ENCODE measurements at places on chromosomes 12 and 14. TPM values are rescaled to one million over a fixed set of nuclear protein-coding genes. Genes with fewer than 3 reads are reported as not detected.

GRCh38 chr12:87967871-87968270 is 61.3 kb downstream of the C12orf50 start:
- no peak for DNase-seq

GRCh38 chr12:94745562-94745961 is 95.2 kb upstream of the TMCC3 start:
- no peak for DNase-seq

- DNase-seq, result no peak
Measured at GRCh38 chr12:45577844-45578399, 151.6 kb upstream of the ARID2 start.

DNA sequence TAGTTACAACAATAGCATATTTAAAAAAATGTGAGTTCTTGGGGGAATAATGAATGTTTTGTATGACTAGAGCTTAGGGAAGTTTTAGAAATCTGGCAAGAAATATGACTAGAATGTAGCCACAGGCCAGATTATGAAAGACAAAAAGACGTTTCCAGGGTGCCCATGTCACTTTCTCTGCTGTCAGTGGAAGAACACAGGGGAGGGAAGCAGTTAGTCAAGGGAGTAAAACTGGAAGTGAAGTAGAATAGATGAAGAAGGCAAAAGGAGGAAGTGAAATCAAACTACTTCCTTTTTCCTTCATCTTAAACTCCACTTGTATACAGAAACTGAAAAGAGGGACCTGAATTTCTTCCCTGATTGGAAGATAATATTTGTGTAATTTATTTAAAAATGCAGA is 81.2 kb upstream of the ATP2B1 start:
- no peak for DNase-seq

DNA sequence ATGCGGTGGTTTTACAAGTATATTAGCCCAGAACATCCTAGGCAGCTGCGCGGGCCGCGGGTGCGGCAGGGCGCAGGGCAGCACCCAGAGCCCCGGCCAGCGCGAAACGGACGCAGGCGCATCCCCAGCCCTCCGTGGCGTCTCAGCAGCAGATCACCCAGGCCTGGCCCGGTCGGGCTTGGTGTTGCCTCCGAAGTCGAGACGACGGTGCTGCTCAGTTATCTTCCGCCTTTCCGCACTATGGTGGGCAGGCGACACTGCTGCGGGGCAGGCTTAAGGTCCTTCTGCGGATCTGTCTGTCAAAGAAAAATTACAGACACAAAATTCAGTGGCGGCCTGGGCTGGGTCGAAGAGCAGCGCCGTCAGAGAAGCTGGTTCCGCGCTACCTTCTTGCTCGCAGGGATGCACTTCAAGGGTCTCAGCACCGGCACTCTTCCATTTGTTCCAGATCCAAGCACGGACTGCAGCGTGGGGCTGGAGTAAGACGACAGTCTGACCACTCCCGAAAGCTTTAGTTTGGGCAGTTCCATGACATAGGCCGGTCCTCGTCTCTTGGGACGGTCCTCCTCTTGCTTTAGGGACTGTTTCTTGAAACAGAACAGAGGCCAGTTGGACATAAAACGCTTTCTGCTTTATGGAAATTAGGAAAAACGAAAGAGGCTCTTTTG is 75.8 kb downstream of the MOK start:
- no peak for DNase-seq

GRCh38 chr12:58425481-58426392 is 484.4 kb downstream of the ATP23 start:
- peak; percentile 96 for DNase-seq

GRCh38 chr14:58697266-58697929 is 59.6 kb downstream of the DACT1 start:
- no peak for DNase-seq

- DNase-seq, result no peak
Measured at GRCh38 chr12:128932521-128932920, 79.2 kb downstream of the GLT1D1 start.

- DNase-seq, result no peak
Measured at GRCh38 chr14:31590206-31590605, 29.0 kb downstream of the NUBPL start.

GRCh38 chr12:45575823-45576475 is 153.6 kb upstream of the ARID2 start:
- no peak for DNase-seq

DNA sequence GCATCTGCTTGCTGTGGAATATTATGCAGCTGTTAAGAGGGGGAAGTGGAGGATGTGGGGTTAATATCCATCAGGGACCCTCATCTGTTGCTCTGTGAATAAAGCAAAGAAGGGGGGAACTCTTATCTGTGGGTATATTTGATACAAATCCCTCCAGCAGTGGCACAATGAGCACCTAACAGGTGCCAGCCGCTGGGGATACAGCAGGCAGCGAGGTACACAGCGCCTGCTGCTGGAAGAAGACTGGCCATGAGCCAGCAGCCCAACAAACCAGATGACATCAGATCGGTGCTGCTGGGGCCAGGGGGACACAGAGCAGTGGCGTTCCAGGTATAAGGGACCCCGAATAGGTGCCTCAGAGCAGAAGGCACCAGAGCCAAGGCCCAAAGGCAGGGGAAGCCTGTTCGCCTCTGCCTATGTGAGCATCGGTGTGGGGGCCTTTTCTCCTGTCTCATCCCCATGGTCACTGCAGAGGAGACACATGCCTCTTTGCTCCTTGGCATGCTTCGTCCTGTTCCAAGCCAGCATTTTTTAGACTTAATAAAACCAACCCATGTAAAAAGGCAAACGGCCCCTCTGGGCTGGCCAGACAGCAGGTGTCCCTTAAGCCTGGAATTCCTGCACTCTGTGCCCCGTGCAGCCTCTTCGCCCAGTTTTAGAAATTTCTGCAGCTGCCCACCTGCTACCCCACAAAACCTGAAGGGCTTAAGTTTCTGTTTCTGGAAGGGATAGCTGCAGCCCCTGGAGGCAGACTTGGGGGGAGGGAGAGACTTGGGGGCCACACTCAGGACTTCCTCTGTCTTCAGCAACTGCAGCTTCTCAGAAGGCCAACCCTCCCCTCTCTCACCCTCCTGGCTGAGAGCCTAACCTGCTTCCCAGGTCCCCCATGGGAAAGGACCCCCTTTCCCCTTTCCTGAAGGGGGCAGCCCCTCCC is 1.6 kb upstream of the CKB start:
- DNase-seq, result no peak

- no peak for DNase-seq
Measured at GRCh38 chr12:113858841-113859386, 107.2 kb downstream of the RBM19 start.

DNA sequence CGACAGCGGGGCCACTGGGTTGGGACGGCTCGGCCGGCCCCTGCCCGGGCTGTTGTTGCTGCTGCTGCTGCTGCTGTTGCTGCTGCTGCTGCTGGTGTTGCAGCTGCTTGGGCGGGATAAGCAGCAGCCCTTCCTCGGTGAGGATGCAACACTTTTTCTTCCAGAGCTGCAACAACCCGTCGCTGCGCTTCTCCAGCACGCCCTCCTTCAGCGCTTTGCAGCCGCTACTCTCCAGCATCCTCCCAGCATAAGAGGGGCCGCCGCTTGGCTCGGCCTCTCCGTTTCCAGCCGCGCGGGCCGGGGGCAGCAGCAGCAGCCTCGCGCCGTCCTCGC is 529 bp downstream of the PHLDA1 start:
- DNase-seq, result no peak

DNA sequence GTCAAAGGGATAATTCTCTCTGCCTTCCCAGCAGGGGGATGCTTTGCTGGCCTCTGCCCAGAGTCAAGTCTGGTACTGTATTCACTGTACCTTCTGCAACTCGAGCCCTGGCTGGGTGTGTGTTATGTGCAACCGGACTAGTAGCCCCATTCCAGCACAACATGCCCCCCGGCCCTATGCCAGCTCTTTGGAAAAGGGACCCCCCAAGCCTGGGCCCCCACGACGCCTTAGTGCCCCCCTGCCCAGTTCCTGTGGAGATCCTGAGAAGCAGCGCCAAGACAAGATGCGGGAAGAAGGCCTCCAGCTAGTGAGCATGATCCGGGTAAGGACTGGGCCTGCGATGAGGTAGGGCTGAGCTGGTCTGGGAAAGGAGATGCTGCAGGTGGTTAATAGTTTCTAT is 3.3 kb downstream of the RNF31 start:
- no peak for DNase-seq

DNA sequence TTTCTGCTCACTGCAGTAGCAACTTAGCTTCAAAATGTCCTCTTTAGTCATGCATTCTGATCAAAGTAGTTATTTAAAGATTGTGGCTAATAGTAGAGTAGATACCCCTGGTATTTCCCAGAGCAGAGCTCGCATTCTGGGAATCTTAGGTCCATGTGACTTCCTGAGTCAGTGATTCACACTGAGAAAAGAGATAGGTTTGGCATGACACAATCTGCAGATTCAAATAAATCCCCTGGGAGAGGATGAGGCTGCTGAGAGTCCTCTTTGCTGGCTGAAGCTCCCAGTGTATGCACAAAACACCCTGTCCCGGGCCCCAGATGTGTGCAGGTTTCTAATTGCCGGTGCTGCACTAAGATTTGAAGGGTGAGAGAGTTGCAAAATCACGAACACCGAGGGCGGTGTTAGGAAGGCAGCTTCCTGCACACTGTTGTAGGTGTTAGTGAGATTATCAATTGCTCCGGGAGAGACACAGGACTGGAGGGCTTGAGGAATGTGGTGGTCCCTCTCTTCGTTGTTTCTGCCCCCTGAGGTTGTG is 233.2 kb downstream of the NRXN3 start:
- peak; percentile 86 for DNase-seq

DNA sequence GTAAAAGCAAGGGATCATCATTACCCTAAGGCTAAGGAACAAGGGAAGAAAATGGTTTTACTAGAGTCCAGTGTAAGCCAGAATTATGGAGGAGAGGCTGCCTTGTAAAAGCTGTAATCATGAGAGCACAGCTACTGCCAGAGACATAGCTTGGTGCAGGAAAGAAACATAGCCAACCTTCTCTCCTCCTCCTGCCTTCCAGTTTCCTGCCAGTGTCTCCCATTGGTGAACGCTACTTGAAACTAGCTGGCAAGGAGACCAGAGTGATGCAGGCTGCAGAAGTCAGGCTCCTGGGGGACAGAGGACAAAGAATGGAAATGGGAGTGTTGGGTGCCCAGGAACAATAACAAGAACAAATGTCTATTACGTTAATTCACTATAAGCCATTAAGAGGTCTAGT is 158.5 kb downstream of the NELL2 start:
- no peak for DNase-seq

GRCh38 chr14:88559852-88560251 is 3.0 kb upstream of the ZC3H14 start:
- no peak for DNase-seq

DNA sequence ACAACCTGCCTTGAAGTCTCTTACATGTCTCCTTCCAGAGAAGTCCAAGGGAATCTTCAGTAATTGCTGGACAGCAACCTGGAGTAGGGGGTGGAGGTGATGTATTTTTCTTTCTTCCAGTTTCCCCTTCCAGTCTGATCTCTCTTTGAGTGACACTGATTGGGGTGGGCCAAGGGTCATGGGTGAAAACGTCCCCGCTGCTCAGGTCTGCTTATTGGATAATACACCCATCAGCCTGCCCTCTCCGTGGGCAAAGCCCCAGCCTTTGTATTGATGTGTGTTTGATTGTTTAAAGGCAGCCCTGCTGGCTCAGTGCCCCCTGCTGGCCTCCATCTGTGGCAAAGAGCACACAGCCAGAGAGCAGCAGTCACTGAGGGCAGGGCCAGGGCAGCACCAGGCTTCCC is 35.7 kb upstream of the ATP2A2 start:
- DNase-seq, result no peak

- no peak for DNase-seq
Measured at GRCh38 chr12:98893126-98893674, 248.1 kb downstream of the APAF1 start.

The DDX23 gene
- total RNA-seq, result 65.1 TPM

The AKAP5 gene
- 1.5 TPM for total RNA-seq

The PMCH gene
- not detected for total RNA-seq

The KRT73 gene
- total RNA-seq, result not detected

The AVPR1A gene
- total RNA-seq, result 0.13 TPM

The ZNF385A gene
- 11.6 TPM for total RNA-seq

The HOXC4 gene
- total RNA-seq, result 2.5 TPM

The FOXN4 gene
- total RNA-seq, result not detected

The OTOGL gene
- 0.14 TPM for total RNA-seq

The LHX5 gene
- total RNA-seq, result 0.50 TPM

The INHBC gene
- not detected for total RNA-seq

The BICDL1 gene
- 7.9 TPM for total RNA-seq

The CCNK gene
- 21.9 TPM for total RNA-seq

The ACOT6 gene
- total RNA-seq, result not detected

The TMCC3 gene
- total RNA-seq, result 22.8 TPM

The CPNE6 gene
- not detected for total RNA-seq

The TMBIM6 gene
- total RNA-seq, result 603 TPM

The DCN gene
- 2.9 TPM for total RNA-seq

The RHOJ gene
- 0.54 TPM for total RNA-seq

The SERPINA12 gene
- total RNA-seq, result not detected

The CCDC60 gene
- 3.1 TPM for total RNA-seq

The CMKLR1 gene
- total RNA-seq, result 1.4 TPM

All from kidney epithelial cell (primary cell).